ENCODE measurements at places on chromosomes 6 and 20.

- DNase-seq = no peak
Measured at GRCh38 chr20:37473249-37474000, 47.6 kb upstream of the NNAT start.

DNA sequence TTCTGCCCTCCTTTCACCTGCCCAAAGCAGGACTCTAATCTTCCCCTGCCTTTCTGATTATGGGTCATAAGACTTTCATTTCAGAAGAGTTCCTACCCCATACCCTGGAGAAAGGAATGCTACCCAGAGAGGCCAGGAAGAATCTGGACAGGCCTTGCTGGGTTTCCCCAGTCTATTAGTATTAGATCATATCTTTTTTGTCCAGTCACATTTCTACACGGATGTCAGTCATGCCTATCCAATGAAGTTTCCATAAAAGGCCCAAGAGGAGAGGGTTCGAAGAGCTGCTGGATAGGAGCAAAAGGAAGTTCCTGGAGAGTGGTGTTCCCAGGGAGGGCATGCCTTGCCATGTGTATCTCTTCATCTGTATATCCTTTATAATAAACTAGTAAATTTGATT lies 3.2 kb downstream of the POLH start:
- DNase-seq = no peak

DNA sequence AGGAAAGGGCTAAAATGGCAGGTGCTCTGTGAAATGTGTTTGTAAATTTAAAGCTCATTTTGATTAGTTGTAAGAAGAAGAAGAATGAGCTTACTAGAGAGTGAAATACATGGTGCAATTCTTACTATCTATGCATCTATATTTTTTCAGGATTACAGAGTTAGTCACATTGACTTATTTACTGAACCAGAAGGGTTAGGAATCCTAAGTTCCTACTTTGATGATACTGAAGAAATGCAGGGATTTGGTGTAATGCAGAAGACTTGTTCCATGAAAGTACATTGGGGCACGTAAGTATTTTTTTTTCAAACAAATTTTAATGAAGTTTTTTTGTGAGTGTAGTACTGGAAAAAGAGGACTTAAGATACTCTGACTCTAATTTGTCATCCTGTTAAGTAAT lies 99.3 kb downstream of the RTN4IP1 start:
- no peak for DNase-seq

GRCh38 chr20:1449370-1449769 lies 17.3 kb downstream of the NSFL1C start:
- no peak for DNase-seq

DNA sequence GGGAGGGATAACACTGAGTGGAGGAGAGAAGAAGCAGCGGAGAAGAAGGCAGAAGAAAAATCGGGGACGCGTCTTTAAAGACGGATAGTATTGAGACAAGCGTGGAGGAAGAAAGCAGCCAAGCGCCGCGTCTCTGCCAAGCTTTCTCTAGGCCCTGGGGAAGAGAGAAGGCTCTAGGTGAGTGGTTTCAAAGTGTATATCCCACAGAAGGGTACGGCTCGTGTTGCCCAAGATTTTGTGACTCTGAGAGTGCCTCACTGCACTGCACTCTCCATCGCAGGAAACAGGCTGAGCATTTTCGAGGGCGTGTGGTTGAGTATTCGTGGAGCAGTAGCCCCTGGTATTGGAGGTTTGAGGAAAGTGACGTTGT lies 185.4 kb downstream of the TRIM27 start:
- DNase-seq = no peak

- DNase-seq = no peak
Measured at GRCh38 chr6:28215425-28215824, 9.7 kb upstream of the ZSCAN9 start.

Data from stimulated activated CD8-positive, alpha-beta memory T cell treated with anti-CD3 and anti-CD28 coated beads, Interleukin-12 subunit alpha, Interleukin-12 subunit beta, amount 100 ng/mL, for 4 hours (primary cell).